ENCODE measurements at places on chromosomes 5 and 9.

DNA sequence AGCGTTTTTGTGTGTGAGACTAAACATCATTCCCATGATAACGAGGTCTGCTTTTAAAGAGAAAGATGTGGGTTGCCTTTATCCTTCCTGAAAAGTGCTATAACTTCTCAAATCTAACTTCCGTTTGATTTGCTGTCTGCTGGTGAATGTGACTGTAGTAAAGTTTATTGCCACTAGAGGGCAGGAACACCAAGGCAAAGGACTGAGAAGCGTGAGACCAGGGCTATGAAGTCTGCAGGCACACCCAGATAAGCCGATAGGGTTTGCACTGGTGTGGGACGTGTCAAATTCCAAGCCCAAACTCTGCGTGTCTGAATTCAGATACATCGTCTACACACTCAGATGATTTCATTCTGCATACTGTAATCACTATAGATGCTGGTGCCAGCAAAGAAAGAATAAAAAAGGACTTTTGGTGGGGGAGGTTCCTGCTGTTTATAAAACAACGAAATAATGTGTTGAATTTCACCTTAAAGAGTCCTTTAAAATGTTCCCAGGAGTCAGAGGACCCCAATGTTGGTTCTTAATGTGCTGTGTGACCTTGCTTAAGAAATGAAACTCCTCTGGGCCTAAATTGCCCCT is 87.2 kb downstream of the PTTG1 start:
- no peak for DNase-seq

- no peak for DNase-seq
Measured at GRCh38 chr5:72622170-72622760, 115.1 kb upstream of the ZNF366 start.

GRCh38 chr9:75083188-75083970 is 4.6 kb downstream of the NMRK1 start:
- no peak for DNase-seq

- no peak for DNase-seq
Measured at GRCh38 chr5:117394506-117395157, 820.0 kb upstream of the SEMA6A start.

DNA sequence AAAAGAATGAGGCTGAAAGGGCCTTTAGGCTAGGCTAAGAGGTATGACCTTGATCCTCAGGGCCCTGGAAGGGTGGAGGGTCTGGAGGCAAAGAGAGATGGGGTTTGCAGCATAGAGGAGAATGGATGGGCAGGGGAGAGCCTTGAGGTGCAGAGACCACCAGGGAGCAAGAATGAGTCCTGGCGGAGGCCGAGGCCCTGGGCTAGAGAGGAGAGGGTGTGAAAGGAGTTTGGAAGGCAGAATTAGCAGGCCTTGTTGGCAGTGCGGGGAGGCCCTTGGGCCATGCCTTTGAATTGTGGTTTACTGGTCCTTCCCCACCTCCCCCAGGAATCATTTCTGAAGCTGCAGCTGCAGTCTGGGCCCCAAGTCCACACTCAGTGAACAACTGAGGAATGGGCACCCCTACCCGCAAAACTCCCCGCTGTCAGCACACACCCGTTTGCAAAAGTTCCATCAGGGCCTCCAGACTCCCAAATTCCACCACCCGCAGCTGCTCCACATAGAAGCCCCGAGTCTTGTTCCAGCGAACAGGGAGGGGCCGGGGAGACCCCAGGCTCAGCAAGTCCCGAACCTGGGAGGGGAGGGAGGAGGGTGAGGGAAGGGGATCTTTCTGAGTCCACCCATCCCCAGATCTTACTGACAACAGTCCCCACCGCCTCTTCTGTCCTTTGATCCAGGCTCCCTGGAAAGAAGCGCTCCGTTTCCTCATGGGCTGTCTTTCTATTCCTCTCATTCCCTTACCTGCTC is 2.1 kb downstream of the KIF12 start:
- no peak for DNase-seq

DNA sequence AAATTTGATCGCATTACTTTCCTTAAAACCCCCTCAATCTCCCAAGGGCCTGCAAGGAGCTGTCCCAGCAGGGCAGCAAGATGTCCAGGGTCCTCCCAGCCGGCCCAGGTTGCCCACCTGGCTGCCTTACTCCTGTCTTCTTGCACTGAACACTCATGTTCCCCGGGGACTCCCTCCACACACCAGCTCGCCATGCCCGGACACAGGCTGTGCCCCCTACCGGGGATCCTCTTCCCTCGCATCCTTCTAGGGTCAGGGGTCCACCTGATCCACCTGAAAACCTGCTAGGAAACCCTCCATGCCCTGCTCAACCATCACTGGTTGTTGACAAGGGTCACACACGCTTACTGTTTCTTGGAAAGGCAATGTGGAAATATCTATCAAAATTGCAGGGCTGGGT is 172.0 kb upstream of the MSX2 start:
- DNase-seq, result no peak

GRCh38 chr5:176817841-176818377 is 7.5 kb downstream of the UNC5A start:
- no peak for DNase-seq

- DNase-seq, result no peak
Measured at GRCh38 chr5:159324102-159324755, 6.1 kb downstream of the IL12B start.

GRCh38 chr5:139664086-139664693 is 16.0 kb downstream of the CXXC5 start:
- no peak for DNase-seq

DNA sequence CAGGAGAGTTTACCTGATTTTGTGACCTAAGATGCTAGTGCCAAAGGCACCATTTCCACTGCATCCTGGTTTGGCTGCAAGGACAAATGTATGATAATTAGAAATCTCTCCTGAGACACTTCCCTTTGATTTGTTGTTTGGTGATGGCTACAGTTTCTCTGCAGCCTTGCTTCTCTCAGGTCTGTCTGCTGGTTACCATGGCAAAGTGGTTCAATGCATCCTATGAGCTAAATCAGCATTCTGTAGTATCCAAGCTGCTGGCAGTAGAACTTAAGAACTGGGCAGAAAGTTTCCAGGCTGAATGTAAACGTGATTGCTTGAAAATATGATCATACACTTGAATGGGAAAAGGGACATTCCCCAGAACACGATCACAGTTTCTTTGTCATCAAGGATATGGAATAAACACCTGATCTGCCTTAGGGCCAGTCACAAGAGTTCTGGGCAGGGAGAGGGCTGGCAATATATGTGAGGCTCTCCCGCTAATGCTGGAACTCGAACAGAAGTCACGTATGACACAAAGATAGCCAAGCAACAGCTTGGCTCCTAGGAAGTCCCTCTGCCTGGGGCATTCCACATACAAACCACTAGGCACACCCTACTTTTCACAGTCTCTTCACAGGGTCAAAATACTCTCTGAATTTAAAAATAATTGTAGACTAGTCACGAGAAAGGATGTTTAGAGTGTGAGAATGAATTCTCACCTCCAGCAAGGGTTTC is 138.1 kb upstream of the GRAMD2B start:
- DNase-seq, result no peak

- DNase-seq, result no peak
Measured at GRCh38 chr9:91886414-91887076, 63.5 kb downstream of the ROR2 start.

GRCh38 chr9:112174965-112175795 is at the start of gene SUSD1:
SUSD1 (minus strand) TSS chr9:112175297; CDS start chr9:112175235, 62 bp downstream.
- DNase-seq, result no peak

GRCh38 chr5:147661541-147661940 is 121.0 kb downstream of the JAKMIP2 start:
- no peak for DNase-seq

- DNase-seq, result no peak
Measured at GRCh38 chr5:71738662-71739361, 19.7 kb downstream of the CARTPT start.

DNA sequence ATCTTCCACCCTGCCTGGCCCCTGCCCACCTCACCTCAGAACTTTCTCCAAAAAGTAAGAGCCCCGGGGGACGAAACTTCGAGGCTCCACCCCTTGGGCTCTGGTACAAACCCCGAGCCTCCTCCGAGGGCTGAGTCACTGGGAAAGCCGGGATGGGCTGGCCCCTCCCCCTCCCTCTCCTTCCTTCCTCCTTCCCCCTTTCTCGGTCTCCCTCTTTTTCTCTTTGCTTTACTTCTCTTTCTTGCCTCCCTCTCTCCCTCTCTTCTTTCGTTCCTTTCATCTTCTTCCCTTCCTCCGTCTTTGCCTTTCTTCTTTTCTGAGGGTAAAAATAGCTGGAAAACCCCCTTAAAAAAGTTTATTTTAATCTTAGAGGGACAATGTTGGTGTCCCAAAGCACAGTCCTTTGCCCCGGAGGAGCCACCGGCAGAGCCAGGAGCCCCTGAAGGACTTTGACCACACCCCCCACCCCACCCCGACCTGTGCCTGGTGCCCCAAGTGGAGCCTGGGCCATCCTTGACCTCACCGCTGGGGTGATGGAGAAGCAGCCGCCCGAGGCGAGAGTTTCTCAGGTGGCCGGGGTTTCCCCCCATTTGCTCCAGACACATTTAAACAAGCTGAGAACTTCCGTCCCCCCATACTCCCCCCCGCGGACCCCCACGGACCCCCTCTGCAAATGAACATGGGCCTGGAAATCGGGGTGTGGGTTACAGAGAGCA is 5.7 kb upstream of the NOTCH1 start:
- DNase-seq, result no peak

DNA sequence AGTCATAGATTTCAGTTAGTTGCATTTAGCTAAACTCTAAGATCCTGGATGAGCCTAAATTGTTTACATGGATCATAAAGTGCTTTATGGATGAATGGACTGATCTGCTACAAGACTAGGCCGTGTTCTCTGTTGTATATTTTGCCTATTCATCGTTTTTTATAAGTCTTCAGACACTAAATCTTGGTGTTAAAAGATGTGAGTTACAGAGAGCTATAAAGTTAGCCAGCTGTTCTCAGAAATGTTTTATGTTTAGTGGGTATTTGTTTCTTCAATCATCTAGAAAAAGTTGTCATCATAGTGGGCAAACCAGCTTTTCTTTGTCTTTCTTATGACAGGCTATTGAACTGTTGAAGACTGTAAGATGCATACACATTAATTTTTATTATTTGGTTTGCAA is 585.8 kb upstream of the SEMA6A start:
- DNase-seq, result no peak

GRCh38 chr9:1207686-1208085 is 157.5 kb downstream of the DMRT2 start:
- no peak for DNase-seq

- DNase-seq, result no peak
Measured at GRCh38 chr5:88760527-88760926, 122.5 kb downstream of the MEF2C start.

GRCh38 chr5:4730279-4730678 is 409.9 kb upstream of the ADAMTS16 start:
- no peak for DNase-seq

- DNase-seq, result no peak
Measured at GRCh38 chr5:155897761-155898160, 429.2 kb upstream of the SGCD start.

DNA sequence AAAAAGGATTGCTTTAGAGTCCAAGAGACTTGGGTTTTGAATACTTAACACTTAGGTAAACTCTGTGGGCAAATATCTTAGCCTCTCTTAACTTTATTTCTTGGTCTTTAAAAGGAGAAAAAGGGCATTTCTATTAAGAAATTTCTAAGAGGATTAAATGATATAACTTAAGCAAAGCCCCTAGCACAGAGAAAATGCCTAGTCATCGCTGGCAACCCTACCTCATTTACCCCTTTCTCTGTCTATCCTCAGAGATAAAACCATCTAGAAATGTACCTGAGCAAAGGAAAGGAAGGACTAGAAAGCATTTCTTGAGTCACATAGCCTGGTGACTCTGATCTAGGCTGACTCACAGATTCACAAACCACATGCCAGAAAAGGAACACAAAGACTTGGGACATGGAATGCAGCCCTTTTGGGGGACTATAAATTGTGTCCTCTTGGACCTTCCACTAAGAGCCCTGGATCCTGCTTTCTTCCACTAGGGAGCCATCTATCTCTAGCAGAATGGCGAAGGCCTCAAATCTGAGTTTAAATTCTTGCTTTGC is 120.6 kb downstream of the FOXD1 start:
- DNase-seq, result no peak

DNA sequence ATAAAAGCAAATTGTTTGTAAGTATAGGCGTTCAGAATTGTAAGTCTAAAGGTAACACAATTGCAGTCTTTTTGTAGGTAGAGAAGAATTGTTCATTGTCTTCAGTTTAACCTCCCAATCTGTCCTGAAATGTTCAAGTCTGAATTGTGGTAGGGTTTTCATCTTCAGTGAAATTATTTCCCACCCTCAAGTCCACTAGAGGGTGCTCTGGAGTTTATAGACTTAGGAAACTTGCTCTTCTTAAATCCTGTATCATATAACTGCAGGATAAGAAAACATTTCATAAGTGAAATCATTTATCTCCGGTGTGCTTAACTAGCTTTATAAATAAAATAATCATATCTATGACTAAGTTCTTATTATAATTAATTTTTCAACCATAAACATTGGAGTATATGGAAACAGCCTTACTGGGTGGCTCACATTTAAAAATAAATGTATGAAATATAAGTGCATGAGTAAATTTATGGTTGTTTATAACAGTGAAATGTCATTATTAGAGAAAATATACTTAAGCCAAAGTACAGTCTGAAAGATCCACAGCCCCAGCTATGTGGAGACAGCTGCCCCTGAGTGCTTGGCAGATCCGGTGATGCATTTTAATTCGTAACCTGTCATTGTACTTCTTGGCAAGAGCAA is 182.4 kb upstream of the OTULINL start:
- DNase-seq, result no peak

GRCh38 chr5:64977779-64978178 is 209.0 kb downstream of the CWC27 start:
- DNase-seq, result no peak

GRCh38 chr5:181138258-181138657 is 7.3 kb upstream of the OR2V1 start:
- no peak for DNase-seq

GRCh38 chr5:37723162-37723961 is 116.5 kb downstream of the GDNF start:
- DNase-seq, result no peak

- no peak for DNase-seq
Measured at GRCh38 chr9:76644171-76644570, 120.1 kb upstream of the PCA3 start.

All from stimulated activated CD8-positive, alpha-beta memory T cell treated with anti-CD3 and anti-CD28 coated beads, Interleukin-4, amount 100 ng/mL, for 1 hour (primary cell).